ENCODE measurements at places on chromosomes 4 and X. TPM values are rescaled to one million over a fixed set of nuclear protein-coding genes. Genes with fewer than 3 reads are reported as not detected.

ADGRG4 gene
- total RNA-seq: not detected

CORIN gene
- 1.1 TPM for total RNA-seq

ZXDA gene
- 0.16 TPM for total RNA-seq

TNIP3 gene
- total RNA-seq: 0.51 TPM

TLR10 gene
- total RNA-seq: not detected

TCEAL7 gene
- 16.6 TPM for total RNA-seq

Data from mesothelial cell of epicardium (in vitro differentiated cells).